Astrocyte (in vitro differentiated cells and primary cell): ENCODE measurements at places on chromosomes 5 and 9. TPM values are rescaled to one million over a fixed set of nuclear protein-coding genes. Genes with fewer than 3 reads are reported as not detected.
A peak's percentile ranks its signal among the peaks of the same experiment; 100 is the strongest.

The PROB1 gene
- 0.59 and 0.60 TPM in 2 replicates for total RNA-seq

The MCTP1 gene
- 40.6 and 45.9 TPM in 2 replicates for total RNA-seq

GRCh38 chr9:33645706-33646105 lies 121.7 kb downstream of the ANKRD18B start:
- no peaks in the 10 kb centered on the region for H3K4me1 ChIP-seq
- H3K4me3 ChIP-seq, result no peak overlapping the region
- peaks cover 42% of the 10 kb centered on the region for H3K27me3 ChIP-seq

DNA sequence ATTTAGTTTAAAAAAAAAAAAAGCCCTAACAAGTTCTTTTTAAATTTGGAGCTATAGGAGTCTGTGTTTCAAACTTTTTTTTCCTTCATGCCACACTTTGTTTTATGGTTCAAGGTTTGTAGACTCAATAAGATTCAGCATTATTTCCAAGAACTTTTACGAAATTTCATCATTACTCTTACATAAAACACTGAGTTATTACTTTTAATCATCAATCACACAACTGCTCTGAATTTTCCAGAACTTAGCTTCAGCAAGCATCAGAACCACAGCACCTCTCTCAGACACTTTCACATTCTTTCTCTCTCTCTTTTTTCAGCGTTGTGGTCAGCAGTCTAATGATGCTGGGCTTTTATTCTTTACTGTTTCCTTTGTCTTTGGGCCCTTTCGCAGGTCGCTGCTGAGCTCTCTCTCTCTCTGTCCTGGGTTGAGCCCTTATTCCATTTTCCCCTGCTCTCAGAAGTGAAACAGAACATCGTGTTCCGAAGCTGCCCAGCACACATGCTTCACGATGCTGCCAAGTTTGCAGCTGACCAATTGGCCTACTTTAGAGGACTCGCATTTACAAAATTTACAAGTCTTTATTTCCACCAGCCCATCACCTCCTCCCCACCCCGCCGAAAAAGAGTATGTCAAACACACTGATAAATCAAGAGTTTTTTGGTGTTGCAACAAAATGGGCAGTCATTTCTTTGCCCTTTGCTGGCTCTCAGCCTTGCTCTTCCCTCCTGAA lies 44.6 kb upstream of the PIK3R1 start:
- no peak overlapping the region for H3K4me3 ChIP-seq
- H3K36me3 ChIP-seq, result no peaks in the 10 kb centered on the region
- no peaks in the 10 kb centered on the region for H3K27me3 ChIP-seq
- peak; percentile 55 for DNase-seq
- H3K4me1 ChIP-seq, result peaks cover 4% of the 10 kb centered on the region
